SHP77 (cell line): ENCODE measurements at places on chromosomes 7 and 10.
A peak's percentile ranks its signal among the peaks of the same experiment; 100 is the strongest.

GRCh38 chr10:43130770-43131171, 7.5 kb upstream of the CSGALNACT2 start:
- no peak for DNase-seq

GRCh38 chr7:141231018-141231792, 157.3 kb downstream of the TMEM178B start:
- DNase-seq, result no peak

- no peak for DNase-seq
Measured at GRCh38 chr7:152859781-152860191, 100.2 kb downstream of the ACTR3B start.

- no peak for DNase-seq
Measured at GRCh38 chr10:79502561-79503309, 9.6 kb upstream of the EIF5AL1 start.

DNA sequence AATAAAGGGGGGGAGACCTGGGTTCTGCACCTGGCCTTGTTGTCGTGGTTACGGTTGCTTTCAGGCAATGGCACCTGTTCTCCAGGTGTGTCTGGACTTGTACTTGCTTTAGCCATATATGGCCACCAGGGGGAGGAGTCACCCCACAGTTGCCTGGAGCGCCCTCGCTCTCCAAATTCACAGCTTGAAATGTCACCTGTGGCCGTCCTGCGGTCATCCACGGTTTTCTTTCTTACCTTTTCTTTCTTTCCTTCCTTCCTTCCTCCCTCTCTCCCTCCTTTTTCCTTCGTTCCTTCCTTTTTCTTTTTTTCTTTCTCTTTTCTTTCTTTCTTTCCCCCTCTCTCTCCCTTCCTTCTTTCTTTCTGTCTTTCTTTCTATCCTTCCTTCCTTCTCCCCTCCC, 157.2 kb upstream of the ZNF92 start:
- DNase-seq, result peak; percentile 69

- DNase-seq, result no peak
Measured at GRCh38 chr7:99112097-99112496, 31.8 kb downstream of the SMURF1 start.

DNA sequence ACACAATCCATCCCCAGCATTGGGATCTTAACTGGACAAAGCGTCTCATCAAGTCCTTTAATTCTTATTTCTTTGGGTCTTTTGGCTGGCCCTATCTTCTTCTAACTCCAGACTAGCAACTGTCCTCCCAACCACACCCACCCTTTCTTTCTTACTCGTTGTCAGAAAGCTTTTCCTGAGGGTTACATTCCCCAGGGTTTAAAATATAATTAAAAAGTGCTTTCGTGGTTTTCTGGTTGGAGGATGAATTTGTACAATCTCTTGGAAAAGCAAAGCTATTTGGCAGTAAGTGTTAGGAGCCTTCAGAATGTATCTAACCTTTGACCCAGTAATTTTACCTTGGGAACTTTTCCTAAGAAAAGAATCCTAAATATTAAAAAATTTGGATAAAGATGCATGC, 10.4 kb upstream of the ITGB8 start:
- DNase-seq, result no peak

DNA sequence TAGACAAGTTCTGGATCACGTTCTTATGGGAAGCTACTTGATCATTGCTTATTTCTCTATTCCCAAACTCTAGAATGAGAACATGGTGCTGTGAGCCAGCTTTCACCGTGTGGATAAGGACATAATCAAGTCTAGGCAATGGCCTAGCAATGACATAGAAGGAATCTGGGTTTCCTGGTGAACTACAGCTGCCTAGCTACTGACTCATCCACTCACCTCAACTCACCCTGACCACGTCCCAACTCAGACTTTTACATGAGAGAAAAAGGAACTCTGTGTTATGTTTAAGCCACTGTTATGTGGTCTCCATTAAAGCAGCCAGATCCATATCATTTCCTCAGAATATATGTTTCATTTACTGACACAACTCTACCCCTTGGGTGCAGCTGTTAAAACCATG, 18.8 kb upstream of the MET start:
- no peak for DNase-seq

GRCh38 chr7:122764020-122764419, 61.3 kb upstream of the RNF148 start:
- no peak for DNase-seq

DNA sequence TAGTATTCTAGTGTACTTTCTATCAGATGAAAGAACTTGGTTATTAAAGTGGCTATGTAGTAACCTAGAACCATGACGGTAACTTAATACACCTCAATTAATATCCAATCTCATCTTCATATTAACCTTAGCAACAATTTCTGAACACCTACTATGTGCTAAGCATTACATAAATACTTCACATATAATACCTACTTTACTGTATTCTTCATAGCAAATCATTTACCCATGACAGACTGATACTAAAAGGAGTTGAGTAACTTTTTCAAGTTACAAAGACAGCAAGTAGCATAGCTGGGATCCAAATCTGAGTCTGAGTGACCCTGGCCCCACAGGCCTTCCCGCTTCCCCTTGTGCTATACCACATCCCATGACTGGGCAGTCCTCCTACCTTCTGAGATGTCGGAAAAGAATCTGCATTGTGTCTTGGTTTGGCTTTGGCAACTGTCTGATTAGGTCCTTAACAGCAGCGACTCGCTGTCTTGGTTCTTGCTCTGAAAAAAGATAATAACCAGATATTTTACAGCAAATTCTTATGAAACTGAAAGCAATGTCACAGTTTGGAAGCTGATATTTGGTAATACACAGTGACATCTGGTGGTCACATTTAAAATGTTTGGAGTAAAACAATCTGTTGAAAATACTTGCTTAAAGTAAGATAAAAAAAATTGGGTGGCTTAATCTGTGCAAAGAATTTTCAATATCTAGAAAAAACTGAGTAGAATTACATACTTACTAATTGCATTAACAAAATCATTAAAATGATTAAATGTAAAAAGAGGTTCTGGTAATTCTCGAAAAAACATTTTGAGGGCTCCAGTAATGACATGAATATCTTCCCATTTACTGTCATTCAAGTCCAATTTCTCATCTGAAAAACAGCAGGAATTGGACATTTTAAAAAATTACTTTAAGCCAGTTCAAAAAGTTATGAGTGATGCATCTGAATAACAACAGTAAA, 120.1 kb downstream of the ARHGAP12 start:
- DNase-seq, result no peak

GRCh38 chr7:74164985-74165456, 9.1 kb upstream of the EIF4H start:
- no peak for DNase-seq

DNA sequence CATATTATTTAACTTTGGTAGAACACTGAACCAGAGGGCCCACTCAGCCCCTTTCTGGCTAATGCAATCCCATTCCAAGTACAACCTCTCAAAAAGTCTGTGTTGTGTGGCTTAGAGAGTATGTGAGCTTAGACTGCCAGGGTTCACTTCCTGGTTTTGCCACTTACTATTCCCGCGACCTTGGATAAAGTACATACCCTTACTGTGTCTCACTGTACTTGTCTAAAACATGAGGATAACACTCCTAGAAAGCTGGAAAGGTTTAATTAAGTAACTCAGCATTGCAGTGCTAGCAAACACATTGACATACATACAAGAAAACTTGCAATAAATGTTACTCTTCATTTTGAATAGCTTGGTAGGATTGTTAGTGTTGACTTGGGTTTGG, 215.8 kb downstream of the CHCHD3 start:
- DNase-seq, result no peak

- no peak for DNase-seq
Measured at GRCh38 chr10:89248-89647, 40.2 kb upstream of the TUBB8 start.

DNA sequence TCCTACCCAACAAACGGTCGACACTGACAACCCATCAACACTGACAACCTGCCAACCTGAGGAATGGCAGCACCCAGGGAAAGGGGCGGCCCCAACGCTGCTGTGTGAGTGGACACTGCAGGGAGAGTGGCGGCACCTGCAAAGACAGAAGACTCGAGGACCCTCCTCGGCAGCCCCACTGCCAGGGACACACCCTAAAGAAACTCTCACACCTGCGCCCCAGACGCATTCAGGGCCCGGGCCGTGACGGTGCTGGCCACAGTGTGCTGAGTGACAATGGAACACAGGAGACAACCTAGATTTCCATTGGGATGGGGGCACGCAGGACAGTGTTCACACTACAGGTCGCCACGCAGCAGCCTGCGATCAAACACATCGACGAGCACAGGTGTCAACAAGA, 3.6 kb downstream of the CAMK2B start:
- no peak for DNase-seq

DNA sequence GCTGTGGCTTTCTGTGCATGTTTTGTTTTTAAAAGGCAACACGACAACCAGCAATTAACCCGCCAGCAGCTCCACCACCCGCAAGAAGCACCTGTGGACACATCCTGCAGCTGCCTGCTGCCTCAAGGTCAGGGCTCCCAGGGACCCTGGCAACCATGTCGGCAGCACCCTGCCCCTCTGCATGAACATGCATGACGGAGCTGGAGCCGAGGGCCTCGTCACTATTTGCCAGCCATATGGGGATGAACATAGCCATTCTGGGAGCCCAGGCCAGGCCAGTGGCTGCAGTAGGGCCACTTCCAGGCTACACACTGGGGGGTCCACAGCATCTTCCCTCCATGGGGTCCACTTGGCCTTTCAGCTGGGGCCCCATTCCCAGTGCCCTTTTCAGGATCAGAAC, 52.9 kb downstream of the CAMK2B start:
- no peak for DNase-seq

- DNase-seq, result no peak
Measured at GRCh38 chr10:94029955-94030354, 36.2 kb downstream of the PLCE1 start.

DNA sequence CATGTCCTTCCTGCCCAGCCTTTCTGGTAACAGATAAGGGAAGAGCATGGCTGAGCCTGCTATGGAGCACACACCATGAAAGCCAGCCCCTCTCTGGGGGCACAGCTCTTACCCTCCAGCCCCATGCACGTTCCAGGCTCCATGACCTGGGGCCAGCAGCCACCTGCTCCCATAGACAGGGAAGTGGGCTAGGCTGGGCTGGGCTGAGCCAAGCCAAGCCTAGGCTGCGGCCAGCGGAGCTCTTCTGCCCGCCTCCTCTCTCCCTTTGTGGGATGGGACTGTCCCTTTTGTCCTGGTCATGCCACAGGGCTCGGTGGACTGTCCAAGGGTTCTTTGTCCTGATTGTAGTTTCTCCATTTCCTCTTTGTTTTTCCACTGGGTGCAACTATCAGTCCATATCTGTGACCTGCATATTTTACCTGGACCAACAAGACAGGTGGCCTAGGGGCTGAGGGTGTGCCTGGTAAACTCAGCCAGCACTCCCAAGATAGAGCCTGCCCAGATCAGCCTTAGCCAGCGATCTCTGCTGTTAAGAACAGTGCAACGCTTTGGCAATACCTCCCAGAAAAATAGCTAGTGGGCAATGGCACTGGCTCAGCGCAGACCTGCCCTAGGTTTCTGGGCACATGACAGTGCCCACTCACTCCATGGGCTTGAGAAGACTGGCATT, 97.2 kb upstream of the BTBD16 start:
- no peak for DNase-seq

DNA sequence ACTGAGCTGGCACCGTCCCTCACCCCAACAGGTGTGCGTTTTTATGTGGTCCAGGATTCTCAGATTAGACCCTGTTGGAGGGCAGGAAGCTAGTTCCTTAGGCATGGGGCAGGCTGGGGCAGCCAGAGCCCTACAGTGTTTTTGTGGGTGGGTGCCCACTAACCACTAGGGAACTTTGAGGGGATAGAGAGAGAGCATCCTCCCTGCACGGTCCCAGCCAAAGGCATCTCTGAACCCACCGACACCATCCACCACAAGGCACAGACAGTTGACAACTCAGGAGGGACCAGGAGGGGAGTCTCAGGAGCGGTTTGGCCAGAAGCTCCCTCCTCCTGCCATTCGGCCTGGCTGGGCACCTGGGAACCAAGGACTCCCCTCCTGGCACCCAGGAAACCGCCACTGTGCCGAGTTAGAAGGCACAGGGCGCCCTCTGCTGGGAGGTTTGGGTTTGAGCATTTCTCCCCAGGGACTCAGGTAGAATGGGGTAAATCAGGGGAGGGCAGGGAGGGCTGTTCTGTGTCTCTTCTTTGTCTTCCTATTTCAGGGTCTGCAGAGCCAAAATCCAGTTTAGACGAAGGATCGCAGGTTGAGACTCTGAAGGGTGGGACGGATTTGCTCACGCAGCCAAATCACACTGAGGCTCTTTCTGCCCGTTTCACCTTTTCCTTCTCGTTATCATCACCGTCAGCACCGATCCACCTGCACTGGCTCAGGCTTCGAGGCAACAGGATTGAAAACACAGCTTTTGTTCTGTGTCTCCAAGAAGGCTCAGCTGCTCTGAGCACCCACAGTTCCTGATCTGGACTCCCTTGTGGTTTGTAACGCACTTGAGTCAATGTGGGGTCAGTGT, 84.8 kb upstream of the COL13A1 start:
- DNase-seq, result no peak

DNA sequence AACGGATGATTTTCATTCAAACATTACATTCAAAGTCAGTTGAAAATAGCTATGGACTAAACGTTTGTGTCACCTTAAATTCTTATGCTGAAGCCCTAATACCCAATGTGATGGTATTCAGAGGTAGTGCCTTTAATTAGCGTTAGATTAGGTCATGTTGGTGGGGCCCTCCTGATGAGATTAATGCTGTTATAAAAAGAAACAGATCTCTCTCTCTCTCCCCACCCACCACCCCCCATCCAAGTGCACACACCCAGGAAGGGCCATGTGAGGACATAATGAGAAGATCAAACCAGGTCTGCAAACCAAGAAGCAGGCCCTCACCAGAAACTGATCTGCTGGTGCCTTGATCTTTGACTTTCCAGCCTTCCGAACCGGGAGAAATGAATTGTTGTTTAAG, 44.2 kb downstream of the ZNF438 start:
- no peak for DNase-seq

DNA sequence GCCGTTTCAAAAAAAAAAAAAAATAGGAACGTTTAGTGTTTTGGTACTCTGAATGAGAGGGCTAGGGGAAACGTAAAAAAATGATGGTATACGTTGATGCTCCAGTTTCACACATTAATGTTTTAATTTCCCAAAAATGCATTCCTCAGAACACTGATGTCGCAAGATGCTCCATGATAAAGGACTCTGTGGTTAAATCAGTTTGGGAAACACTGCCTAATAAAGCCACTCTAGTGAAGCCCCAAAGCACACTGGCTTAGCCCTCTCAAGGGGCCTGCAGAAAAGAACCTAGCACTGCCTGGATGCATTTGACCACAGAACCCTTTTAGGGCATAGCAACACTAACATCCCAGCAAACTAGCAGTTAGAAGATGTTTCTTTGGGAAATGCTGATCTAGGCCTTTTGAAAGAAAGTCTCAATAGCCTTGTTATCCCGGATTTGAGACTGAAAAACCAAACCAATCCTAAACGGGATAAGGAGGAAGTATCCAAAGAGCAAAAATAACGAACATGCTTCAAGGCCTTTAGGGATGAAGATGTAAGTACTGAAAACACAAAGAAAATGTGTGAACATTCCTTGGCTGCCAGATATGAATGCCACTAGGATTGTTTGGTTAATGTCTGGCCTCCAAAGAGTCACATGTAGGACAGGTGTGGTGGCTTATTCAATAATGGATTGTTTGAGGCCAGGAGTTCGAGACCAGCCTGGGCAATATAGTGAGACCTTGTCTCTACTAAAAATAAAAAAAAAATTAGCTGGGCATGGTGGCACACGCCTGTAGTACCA, 11.0 kb downstream of the DLG5 start:
- no peak for DNase-seq

- DNase-seq, result no peak
Measured at GRCh38 chr10:85598646-85599045, 767.9 kb downstream of the GRID1 start.

GRCh38 chr7:48289656-48290055, 118.4 kb downstream of the ABCA13 start:
- DNase-seq, result no peak

- no peak for DNase-seq
Measured at GRCh38 chr7:82542665-82543064, 99.1 kb upstream of the CACNA2D1 start.
